NCI-H2107 (cell line): ENCODE measurements at places on chromosomes 6 and 20.

- DNase-seq = no peak
Measured at GRCh38 chr6:157486572-157486971, 105.6 kb downstream of the ZDHHC14 start.

DNA sequence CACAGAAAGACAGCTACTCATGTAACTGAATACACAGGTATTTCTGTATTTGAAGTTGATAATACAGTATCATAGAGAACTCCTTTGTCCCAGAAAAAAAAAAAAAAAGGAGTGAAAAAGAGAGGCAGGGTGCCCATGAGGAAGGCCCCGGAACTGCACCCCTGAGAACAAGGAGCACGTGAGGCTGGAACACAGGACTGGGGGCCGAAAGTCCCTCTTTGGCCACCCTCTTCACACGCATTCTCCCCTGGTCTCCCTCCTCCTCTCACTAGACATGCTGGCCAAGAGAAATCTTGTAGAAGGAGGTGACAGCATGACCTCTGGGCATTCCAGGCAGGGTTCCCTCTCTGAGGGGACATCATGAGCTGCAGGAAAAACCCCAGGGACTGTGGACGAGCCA lies 62.7 kb upstream of the TRAF3IP2 start:
- DNase-seq = no peak

DNA sequence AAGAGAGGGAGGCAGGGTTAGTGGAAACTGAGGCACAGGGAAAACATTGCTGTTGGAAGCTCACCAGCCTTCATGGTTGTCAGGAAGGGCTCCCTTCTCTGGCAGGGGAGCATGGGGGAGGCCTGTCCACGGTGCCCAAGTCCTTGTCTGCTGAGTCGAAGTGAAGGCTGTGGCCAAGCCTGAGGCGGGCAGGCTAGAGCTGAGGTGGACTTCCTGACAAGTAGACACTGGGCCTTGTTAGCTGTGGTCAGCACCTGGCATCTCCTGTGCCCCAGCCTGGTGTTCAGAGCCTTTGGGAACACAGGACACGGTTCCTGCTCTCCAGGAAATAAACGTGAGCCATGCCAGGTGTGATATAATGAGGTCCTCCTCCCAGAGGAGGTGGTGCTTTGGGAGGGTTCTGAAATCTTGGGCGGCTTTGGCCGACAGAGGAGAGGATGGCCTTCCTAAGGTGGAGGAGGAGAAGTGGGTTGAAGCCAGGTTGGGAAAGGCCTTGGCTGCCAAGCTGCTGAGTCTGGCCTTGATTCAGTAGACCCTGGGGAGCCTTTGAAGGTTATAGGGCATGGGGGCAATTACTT lies 138.4 kb upstream of the RNF24 start:
- DNase-seq = no peak

DNA sequence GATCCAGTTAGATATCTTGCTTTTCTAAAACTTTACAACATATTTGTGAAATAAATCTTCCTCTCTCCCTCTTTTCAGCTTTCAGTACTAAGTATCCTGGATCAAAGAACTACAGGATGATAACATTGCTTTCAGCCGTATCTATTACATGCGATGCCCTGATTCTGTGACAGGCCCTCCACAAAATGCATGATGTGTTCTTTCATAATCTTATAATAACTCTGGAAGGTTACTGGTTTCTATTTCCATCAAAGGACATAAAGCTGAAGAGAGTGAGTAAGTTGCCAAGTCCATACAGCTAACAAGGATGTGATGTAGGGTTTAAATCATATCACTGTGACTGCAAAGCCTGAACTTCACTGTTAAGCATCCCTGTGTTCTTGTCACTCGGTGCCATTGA lies 62.9 kb upstream of the ADGRG6 start:
- DNase-seq = no peak

- DNase-seq = no peak
Measured at GRCh38 chr6:84455511-84456029, 228.1 kb upstream of the CEP162 start.

GRCh38 chr6:106163446-106163965 lies 77.4 kb downstream of the PRDM1 start:
- no peak for DNase-seq

- no peak for DNase-seq
Measured at GRCh38 chr6:6590530-6590929, 2.0 kb downstream of the LY86 start.

GRCh38 chr6:73560853-73561407 lies 40.1 kb upstream of the EEF1A1 start:
- DNase-seq = no peak
